ENCODE measurements at places on chromosomes 1 and 21.

DNA sequence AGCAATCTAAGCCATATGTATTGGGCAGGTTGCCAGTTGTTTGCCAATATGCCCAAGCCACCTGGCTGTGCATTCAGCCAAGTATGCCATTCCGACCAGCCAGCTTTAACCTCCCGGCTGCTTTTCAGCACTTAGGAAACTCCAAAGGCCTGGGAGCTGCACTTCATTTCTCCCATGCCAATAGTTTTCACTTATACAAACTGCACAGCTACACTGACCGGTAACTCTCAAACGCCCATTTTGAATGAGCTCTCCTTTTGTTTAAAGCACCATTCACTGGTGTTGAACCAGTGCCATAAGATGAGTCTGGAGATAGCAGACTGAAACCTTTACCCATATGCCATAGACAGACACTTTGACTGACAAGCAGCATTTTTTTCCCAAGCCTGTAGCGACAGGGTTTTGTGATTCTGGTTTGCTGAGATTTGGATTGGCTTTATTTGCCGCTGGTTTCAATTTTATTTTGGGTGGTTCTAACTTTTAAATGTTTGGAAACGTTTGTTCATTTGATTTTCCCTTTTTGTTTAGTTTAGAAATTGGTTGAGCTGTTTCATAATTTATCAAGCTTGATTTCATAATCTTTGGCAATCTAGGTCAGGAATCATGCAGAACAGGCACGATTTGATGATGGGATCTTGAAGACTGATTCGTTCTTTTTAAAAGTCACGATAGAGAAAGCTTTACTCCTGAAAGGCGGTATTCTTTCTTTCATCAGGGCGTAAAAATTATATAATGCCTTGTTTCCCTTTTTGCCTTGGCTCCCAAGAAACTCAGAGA lies 144.6 kb downstream of the NFIA start:
- no peak for DNase-seq

- DNase-seq = no peak
These were observed 37.7 kb downstream of the ODR4 start for GRCh38 chr1:186413319-186413718.

DNA sequence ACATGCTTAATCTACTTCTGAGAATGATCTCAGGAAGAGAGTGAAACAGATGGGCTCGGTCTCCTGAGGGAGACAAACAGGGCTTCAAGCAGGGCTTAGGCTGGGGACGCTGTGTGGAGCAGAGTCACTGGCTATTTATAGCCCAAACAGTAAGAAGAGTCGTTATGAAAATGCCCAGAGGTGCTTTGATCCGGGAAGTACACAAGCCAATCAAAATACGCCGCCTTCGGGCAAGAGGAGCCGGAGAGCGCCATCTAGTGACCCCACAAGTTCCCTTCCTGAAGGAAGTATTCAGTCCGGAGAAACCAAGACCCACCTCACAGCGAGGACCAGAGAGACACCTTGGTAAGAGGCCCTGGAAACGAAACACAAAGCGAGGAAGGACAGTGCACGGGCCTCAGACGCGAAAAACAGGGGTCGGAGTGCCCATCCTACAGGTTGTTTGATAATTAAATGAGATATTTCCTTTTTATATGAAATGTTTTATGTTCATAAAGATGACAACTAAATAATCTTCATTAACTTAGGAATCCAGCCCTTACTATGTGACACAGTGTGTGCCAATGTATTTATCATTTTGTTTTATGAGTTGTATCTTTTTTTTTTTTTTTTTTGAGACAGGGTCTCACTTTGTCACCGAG lies 25.0 kb upstream of the SCCPDH start:
- DNase-seq = peak; percentile 95

DNA sequence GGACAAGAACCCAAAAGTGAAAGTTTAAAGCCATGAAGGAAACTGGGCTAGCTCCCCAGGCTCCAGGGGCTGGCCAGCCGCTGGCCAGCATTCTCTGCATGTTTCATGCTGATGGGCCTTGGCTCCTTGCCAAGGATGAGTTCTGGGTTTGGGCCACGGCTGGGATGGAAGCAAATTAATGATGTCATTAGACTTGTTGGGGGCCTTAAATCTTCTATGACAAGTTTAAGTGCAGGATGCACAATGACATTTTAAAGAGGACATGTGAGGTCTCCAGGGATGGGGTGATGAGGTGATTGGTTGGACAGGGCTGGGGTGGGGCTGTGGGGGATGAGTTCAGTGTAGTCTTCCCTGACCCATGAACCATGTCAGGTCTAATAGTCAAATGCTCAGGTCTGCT lies 199.6 kb downstream of the TRABD2B start:
- DNase-seq = no peak

- DNase-seq = no peak
These were observed 11.7 kb downstream of the CD2 start for GRCh38 chr1:116765962-116766361.

GRCh38 chr1:159185121-159185520 lies 13.7 kb downstream of the CADM3 start:
- no peak for DNase-seq

DNA sequence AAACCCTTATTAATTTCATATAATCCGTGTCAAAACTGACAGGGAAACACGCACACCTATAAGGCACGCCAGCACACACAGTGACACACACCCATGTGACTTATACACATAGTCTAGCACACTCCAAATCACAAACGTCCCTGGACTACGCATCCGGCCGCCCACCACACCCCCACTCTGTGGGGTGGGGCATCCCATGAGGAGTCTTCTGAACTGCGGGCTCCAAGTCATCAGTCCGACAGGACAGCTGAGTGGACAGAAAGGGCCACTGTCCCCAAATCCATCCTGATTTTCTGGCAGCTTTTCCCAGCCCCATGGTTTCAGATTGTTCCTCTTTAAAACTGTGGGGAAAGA lies 829 bp downstream of the PEA15 start:
- peak; percentile 64 for DNase-seq

GRCh38 chr1:55402671-55403464 lies 187.7 kb upstream of the USP24 start:
- no peak for DNase-seq

GRCh38 chr1:203175237-203175826 lies at the start of gene MYBPH:
TSS of gene MYBPH (minus strand) at chr1:203175826. CDS start at chr1:203175755, 71 bp downstream.
- DNase-seq = no peak

DNA sequence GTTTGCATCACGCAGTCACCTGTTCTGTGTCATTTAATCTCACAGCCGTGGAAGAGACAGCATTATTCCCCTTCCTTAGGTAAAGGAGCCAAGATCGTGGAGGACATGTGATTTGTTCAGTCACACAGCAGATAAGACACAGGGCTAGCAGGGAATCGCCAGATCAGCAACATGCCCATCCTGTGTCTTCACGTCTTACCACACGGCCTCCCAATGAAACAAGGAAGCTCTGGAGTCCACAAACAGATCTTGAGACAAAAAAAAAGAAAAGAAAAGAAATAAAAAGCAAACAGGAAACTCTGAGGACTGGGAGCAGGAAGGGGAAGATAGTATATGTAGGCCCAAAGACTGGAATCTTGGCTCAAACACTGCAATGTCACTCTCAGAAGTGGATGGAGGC lies 155.3 kb downstream of the ADSS2 start:
- no peak for DNase-seq

DNA sequence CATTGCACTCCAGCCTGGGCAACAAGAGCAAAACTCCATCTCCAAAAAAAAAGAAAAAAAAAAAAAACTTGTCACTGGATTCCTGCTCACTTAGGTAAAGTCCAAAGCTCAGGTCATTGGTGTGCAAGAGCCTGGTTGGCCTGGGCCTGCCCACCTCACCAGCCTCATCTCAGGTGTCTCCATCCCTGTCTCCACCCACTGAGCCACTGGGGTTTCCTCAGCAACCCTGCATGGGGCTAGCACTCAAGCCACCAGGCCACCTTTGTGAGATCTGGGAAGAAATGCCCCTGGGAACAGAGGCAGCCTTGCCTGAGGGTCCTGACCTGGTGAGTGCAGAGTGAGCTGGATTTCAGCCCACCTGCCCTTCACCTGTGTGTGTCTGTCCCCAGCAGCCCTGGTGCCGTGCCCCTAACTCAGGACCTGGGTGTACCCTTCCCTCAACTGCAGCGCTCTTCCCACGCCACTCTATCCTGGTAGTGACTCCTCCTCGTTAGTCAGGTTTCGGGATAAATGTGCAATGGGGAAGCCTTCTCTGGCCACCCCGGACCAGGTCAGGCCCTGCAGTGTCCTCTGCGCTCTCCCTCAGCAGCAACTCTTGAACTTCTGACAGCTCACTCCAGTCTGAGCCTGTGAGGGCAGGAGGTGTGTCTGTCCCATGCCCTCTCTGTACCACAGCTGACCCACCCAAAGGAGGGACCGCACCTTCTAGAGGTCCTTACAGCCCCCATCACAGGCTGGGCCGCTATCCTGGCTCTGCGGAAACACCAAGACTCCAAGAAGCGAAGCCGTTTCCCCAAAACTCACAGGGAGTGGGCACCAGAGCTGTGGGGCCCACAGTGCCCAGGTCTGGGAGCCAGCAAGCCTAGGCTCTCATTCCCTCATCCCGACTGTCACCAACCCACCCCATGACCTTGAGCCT lies 3.3 kb downstream of the PDZK1IP1 start:
- DNase-seq = no peak

DNA sequence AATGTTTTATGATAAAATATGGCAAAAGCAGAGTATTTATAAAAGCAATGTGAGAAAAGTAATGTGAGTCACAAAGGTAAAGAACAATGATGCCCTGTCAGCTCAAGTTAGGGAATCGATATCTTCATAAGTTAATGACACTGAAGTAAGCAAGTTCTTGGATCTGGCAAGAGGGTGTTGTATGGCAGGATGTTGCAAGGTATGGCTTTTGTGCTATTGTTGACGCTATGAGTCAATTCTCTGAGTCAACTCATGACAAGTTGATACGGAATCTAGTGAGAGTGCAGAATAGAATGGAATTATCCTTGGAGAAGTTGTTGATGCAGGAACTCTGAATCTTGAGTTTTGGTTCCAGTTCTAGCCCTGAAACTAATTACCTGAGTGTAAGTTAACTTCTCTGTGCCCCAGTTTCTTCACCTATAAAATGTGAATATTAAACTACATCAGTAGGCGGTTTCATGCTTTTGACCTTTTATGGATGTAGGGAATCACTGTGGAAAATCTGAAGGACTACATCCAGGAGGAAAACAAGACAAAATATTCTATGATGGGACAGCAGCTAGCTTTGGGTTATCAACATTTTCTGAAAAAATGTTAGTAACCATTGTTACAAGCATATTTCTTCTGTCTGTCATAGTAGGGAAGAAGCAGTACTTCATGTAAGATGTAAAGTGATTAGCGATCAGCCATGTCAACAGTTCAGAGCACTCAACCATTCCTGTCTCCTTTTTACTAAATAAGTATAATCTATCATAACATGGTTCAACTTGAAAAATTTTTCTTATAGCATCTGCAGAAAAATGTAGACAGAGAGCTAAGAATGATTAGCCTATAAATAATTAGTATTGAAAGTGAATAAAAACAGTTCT lies 96.9 kb downstream of the ATP6V1G3 start:
- DNase-seq = no peak

- DNase-seq = no peak
These were observed 29.8 kb downstream of the CD48 start for GRCh38 chr1:160681891-160682140.

- no peak for DNase-seq
These were observed 13.4 kb downstream of the EPRS1 start for GRCh38 chr1:220032911-220033310.
